Aorta (tissue), 5 donors: ENCODE measurements at places on chromosomes 1 and 21. TPM values are rescaled to one million over a fixed set of nuclear protein-coding genes. Genes with fewer than 3 reads are reported as not detected.

DNA sequence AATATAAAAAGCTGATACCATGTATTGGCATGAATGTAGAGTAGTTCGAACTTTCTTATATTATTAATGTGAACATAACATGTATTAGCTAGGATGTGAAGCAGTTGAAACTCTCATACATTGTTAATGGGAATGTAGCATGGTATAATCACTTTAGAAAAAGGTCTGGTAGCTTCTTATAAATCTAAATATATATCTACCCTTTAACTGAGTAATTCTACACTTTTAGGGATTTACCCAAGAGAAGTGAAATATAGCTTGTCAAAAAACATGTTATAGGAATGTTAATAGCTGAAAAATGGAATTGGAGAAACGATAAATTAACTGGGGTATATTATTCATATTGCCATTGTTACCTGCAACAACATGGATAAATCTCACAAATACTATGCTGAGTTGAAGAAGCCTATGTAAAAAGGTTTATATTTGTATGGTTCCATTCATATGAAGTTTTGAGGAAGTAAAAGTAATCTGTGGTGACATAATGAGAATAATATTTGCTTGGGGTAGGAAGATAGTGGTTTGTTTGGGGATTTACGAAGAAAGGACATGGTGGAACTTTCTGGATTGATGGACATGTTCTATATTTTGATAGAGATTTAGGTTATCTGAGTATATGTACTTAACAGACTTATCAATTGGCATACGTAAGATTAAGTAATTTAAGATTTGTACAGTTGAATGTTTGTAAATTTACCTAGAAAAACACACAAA lies 76.6 kb downstream of the MAST2 start:
- no peak for DNase-seq

DNA sequence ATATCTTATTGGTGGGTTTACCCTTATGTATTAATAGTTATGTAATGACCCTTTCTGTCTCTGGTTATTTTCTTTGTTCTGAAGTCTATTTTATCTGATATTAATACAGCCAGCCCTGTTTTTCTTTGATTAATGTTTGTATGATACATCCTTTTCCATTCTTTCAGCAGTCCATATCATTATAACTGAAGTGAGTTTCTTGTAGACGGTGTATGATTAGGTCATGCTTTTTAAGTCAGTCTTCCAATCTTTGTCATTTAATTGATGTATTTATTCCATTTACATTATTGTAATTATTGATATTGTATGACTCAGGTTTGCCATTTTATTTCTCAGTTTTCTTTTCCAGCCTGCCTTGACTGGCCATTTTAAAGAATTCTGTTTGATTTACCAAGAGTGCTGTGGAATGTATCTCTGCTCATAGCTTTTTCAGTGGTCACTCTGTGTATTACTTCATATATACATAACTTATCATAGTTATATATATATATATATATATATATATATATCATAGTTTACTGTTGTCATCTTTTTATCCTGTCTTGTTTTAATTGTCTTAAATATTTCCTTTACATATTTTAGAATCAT lies 10.5 kb downstream of the RAB4A start:
- no peak for DNase-seq

- DNase-seq, result no peak
Observed at GRCh38 chr1:44353604-44354003, 1.5 kb downstream of the ERI3 start.

GRCh38 chr1:159180516-159180915 lies 9.1 kb downstream of the CADM3 start:
- no peak for DNase-seq

DNA sequence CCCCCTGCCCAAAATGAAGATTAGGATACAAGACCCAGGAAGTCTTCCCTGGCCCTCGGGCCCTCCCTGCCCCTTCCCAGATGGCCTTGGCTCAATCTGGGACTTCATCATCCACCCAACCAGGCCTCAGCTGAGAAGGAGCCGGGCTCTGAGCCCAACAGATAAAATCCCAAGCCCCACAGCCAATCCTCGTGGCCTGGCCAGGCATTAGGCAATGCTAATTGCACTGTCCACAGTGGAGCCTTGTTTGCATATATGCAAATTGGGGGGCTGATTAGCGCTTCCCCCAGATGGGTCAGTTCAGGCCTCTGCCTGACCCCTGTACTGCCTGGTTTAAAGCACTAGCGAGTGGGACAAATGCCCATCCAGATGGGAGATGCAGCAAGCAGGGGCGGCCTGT lies 34.9 kb downstream of the IGSF21 start:
- DNase-seq, result no peak

DNA sequence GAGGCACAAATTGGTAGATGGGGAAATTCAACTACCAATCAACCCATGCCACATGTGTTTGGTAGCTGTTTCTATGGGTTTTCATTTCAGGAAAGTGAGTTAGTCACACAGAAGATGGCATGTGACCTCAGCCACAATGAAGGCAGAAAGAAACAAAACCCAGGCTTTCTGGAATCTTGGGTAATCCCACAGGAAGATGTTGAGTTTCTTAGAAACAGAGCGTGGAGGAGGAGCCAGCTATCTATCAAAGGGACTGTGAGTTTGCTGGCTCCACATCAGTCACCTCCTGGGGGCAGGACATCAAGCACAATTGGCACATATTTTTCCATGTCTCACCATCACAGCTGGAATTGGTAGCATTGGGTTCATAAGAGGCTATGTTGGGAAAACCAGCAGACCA lies 188.9 kb upstream of the PLXNA2 start:
- DNase-seq, result no peak

DNA sequence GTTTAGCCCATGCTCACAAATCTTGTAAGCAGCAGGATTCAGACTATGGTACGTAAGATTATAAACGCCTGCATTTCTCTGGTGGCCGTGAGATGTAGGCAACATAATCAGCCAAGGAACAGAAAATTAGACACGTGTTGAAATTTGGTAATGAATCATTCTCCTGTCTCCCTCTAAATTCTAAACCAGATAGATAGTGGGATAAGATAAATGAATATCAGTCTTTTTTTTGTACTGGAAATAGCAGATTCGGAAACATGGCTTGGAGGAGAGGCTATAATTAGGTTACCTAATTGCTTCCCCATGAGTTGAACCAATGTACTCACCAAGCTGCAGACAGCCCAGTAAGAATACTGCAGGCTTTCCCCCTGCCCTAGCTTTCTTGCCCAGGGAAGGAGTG lies 172.3 kb downstream of the TGFB2 start:
- no peak for DNase-seq

- DNase-seq, result no peak
Observed at GRCh38 chr1:40495315-40495903, 13.2 kb upstream of the EXO5 start.

GRCh38 chr1:77018761-77019160 lies 151.5 kb downstream of the ST6GALNAC5 start:
- no peak for DNase-seq

DNA sequence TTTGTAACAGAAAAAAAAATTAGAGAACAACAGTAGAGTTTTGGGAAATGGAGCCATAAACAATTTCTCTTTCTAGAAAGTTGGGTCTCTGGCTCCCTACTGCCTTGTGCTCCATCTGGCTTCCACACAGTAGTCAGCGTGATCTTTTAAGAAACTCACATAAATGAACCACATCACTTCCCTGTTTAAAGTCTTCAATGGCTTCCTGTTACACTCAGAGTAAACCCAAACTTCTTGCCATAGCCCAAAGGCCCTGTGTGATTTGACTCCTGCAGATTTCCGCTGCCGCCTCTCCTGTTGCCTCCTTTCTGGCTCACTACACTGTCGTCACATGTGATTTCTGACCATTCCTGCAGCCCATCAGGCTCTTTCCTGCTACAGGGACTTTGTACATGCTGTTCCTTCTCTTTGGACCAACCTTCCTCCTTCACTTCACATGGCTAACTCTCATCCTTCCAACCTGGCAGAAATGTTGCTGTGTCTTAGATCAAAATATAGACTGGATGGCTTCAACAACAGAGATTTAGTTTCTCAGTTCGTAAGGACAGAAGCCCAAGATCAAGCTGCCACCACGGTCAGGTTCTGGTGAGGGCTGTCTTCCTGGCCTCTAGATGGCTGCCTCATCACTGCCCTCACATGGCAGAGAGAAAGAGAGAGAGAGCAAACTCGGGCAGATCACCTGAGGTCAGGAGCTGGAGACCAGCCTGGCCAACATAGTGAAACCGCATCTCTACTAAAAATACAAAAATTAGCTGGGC lies 34.0 kb downstream of the OPRD1 start:
- DNase-seq, result no peak

DNA sequence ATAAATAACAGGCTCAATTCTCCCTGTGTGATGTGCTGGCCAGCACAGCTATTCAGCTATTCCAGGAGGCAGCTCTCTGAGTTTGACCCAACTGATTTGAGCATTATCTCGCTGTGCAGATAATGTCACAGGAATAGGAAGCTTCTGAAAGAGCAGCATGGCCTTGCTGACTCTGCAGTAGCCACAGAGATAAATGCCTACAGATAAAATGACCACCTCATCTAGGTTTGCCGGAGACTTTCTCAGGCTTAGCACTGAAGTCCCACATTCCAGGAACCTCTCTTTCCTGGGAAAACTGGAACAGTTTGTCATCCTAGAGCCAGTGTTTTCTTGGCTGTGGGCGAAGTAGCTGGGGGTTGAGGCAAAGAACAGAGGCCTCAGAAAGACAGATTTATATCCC lies 98.9 kb downstream of the MRPL39 start:
- no peak for DNase-seq

DNA sequence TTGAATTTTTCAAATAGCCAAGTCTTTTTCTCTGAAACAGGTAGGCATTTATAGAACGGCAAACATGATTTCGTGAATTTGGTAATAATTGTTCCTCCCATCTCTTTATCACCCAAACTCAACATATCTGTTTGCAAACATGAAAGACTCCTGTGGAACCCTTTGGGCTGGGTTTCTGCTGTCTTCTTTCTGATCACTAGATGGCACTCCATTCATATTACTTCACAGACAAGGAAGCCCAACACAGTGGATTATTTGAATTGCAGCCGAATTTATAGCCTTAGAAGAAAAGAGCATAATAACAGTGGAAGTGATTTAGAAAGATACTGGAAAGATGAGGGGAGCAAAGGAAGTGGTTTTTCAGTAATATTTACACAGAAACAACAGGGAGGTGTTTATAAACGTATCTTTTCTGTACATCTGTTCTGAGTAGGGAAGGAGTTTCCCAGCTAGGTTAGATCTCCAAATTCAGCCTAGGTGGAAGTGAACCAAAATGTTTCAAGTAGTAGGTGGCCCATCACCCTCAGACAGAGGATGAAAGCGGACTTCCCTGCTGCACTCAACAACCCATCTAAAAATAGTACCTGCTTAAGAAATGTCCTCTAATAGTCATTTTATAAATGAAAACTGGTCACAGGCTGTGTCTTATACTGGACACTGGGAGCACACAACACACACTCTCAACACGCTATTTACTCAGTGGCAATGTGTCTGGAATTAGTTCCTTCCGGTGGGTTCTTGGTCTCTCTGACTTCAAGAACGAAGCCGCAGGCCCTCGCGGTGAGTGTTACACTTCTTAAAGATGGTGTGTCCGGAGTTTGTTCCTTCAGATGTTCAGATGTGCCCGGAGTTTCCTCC lies 67.6 kb downstream of the MAP3K21 start:
- no peak for DNase-seq

- DNase-seq, result no peak
Observed at GRCh38 chr21:29267666-29268065, 31.1 kb upstream of the BACH1 start.

- DNase-seq, result no peak
Observed at GRCh38 chr1:47395433-47395832, 20.7 kb upstream of the FOXE3 start.

- no peak for DNase-seq
Observed at GRCh38 chr1:99533909-99534637, 111.8 kb upstream of the PALMD start.

DNA sequence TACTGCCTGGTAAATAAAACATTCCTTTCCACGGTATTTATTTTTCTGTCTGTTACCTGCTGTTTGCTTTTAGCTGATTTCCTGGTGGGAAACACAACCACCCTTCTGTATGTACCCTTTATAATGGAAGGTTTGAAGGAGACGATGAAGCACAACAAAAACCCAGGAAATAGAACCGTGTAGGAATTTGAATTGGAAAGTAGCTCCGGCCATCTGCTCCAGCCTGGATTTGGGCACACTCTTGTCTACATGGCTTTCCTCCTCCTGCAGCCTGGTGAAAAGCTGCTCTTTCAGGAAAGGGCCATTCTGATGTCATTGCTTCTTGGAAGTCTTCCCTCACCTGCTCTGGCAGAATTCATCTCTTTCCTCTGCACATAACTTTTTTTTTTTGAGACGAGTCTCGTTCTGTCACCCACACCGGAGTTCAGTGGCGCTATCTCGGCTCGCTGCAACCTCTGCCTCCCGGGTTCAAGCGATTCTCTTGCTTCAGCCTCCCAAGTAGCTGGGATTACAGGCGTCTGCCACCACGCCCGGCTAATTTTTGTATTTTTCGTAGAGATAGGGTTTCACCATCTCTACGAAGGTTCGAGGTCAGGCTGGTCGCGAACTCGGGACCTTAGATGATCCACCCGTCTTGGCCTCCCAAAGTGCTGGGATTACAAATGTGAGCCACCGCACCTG lies 2.7 kb downstream of the AK4 start:
- no peak for DNase-seq

GRCh38 chr1:89171067-89171438 lies 4.8 kb downstream of the GBP7 start:
- DNase-seq, result no peak

DNA sequence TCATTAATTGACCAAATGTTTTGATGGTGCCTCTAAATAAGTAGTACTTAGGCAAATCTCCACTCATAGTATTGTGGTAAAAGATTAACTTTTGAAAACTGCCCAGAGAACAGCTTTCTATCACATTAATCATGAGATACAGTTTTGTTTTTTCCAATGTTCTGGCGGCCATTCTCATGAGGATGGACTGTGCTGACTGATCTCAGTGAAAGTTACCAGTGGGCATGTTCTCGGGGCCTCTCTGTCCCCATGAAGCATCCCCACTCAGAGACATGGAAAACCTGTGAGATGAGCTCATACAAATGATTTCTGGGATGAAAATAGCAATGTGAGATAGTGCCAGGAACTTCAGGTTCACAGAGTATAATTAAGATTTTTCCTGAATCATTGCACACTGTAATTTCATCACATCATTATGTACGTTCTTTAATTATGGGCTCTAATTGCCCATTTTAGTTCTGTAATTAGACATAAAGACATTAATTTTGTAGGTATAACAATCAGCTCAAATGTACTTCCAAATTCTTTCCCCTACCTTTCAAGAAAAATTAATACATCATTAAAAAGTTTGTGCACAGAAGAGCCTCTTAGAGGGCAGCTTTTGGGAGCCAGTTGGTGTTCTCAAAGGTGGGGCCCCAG lies 40.5 kb downstream of the DDR2 start:
- no peak for DNase-seq

The PDE9A gene
- total RNA-seq, result 3.8 TPM

The PPIH gene
- total RNA-seq, result 16.4 TPM

The FCRL1 gene
- 1.2 TPM for total RNA-seq

The FALEC gene
- total RNA-seq, result 0.99 TPM

The MYOC gene
- total RNA-seq, result 74.0 TPM

The BATF3 gene
- total RNA-seq, result 13.9 TPM

The PRKACB gene
- 46.6 TPM for total RNA-seq

The GUCA2A gene
- total RNA-seq, result not detected

The CHIT1 gene
- total RNA-seq, result 2.2 TPM

The POMGNT1 gene
- 56.0 TPM for total RNA-seq

The NKAIN1 gene
- total RNA-seq, result 0.30 TPM

The LY9 gene
- 0.71 TPM for total RNA-seq

The MYBPHL gene
- total RNA-seq, result not detected

The FCRLB gene
- 0.49 TPM for total RNA-seq

The FMOD gene
- total RNA-seq, result 204 TPM

The PBX1 gene
- total RNA-seq, result 61.8 TPM

The C1QTNF12 gene
- 4.3 TPM for total RNA-seq

The SYNJ1 gene
- 27.4 TPM for total RNA-seq
